ENCODE measurements at places on chromosomes 3 and 15.

- DNase-seq: no peak
These were observed 104.5 kb downstream of the VGLL4 start for GRCh38 chr3:11539218-11539617.

GRCh38 chr3:138974462-138974861 lies 27.4 kb downstream of the FOXL2NB start:
- DNase-seq: no peak

GRCh38 chr15:63442080-63442479 lies 60.4 kb upstream of the CA12 start:
- DNase-seq: no peak

- no peak for DNase-seq
These were observed 89.3 kb upstream of the DGKG start for GRCh38 chr3:186451371-186451770.

- no peak for DNase-seq
These were observed 7.4 kb downstream of the HMCES start for GRCh38 chr3:129286081-129286480.

DNA sequence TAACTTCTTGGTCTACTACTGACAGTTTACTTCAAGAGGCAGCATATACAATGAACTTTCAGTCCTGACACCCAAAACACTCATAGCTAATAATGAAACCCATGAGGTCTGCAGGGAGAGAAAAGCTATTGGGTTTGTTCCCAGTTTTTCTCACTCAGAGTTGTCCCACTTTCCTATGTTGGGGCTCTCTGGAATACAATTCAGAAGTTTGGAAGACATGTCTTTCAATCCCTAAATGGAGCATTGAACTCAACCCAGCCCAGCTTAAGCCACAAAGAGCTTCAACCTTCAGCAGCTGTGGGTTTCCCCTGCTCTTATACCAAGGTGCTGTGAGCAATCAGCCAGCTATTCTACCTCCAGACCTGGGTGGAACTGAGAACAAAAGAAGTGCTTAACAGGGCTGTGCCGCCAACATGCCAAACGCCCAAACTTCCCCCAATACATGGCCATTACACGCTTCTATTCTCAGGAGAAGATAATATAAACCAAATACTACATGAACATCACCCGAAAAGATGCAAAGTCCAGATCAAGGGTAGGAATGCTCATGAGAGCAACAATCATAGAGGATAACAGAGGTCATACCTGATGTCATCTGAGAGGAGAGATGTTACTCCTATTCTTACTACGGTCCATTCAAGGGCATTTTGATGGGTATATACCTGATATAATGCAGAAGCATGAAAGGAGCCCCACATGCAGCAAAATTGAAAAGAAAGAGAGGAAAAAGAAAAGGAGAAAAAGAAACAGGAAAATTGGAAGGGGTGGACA lies 131.2 kb upstream of the TGFBR2 start:
- no peak for DNase-seq

GRCh38 chr3:187403768-187404288 lies 35.6 kb downstream of the RTP4 start:
- no peak for DNase-seq

- DNase-seq: no peak
These were observed 17.0 kb upstream of the SENP7 start for GRCh38 chr3:101529816-101530685.

DNA sequence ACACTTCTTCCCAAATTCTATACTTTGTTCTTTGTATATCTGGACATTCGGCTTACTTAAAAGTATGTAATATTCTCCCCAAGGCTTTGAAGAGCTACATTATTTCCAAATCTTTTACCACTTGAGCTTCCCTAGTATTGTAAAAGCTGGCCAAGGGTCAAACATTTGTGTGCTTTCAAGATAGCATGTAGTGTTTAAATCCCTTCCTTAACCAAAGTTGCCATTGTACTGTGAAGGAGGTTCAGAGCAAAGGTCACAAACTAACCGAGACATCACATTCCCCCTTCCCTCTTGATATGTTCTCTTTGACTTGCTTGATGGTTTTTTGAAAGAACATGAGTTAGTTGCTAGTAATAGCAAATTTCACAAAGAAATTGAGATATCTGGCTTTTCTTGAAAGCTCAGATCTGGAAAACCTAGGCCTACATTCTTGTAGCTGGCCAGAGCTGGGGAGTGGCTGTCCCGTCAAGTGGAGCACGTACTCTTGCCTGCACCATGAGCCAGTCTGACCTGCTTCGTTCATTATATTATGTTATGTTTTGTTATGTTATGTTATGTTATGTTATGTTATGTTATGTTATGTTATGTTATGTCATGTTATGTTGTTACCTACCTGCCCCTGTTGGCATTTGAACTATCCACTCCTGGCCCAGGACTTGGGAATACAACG lies 60.2 kb downstream of the FILIP1L start:
- no peak for DNase-seq

DNA sequence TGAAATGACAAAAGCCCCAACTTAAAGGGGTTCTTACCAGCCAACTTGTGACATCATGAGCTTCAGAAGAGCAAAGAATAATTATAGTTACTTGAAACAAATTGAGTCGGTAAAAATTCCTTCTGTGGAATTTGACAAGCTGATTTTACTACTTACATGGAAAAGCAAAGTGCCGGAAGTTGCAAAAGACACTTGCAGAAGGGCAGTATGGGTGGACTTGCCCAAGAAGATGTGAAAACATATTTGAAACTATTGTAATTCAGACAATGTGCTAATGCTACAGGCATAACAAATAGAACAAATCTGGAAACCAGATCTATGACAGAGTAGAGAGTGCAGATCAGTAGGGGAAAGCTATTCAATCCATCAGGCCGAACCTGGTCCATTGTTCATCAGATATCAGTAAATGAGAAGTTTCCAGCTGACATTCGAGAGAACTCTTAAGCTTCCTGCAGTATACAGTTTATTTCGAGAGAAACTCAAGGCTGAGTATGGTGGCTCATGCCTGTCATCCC lies 2.5 kb upstream of the KIF7 start:
- no peak for DNase-seq

GRCh38 chr15:40029979-40030893 lies 8.7 kb downstream of the SRP14 start:
- DNase-seq: no peak

DNA sequence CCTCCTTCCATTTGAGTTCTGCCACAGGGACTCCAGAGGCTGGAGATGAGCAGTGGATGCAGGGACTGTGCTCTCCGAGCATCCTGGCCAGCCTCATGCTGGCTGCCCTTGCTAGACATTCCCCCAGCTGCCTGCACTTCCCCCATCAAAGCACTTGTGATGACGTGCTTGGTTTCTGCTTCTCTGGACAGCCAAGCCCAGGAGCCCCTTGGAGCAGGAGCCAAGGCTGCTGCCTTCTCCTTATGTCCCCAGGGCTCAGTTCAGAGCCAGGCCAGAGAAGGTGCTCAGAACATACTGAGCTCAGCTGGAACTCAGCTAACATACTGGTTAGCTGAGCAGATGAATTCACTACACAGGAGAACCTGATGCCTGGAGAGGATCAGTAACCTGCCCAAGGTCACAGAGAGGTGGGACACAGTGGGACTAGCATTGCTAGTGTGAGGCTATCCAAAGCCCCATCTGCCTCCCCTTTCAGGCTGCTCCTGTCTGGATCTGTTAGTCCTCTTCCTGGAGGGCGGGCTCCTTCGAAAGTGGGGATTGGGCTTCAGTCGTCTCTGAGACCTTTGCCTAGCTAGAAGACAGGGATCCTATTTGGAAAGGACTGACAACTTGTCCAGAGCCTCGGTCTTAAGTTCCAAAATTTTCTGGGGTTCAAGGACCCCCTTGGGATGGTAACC lies 4.3 kb downstream of the PCBP4 start:
- no peak for DNase-seq
